ENCODE measurements at places on chromosomes 1 and 21.

- DNase-seq = no peak
Observed at GRCh38 chr1:232776526-232777106, 28.6 kb upstream of the MAP10 start.

- peak; percentile 62 for DNase-seq
Observed at GRCh38 chr1:91555074-91555730, 54.6 kb downstream of the CDC7 start.

- DNase-seq = peak; percentile 58
Observed at GRCh38 chr1:153963850-153964331, 554 bp upstream of the SLC39A1 start.

- peak; percentile 40 for DNase-seq
Observed at GRCh38 chr1:184803180-184803492, 48.5 kb upstream of the EDEM3 start.

DNA sequence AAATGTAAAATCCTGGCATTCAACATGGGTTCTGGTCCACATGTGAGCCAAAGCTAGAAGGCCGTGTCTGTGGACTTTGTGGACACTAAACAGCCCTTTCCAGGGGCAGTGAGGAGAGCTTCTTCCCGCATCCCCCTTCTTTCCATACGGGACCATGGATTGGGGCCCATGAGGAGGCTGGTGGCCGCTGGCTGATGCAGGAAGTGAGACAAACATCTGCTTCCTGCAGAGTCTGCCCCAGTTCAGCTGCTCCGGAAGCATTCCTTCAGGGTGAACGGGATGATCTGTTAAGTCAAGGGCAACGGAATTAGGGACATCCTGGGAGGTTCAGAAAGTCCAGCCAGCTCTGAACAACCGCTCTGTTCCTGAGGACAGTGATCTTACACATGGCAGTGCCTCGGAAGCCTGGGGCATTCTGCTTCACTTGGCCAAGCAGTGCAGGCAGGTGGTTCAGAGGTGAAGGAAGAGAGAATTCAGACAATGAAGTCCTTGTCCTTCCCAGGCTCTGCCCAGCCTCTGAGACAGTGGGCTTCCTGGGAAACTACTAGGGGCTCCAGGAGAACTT lies 1.5 kb downstream of the CA6 start:
- no peak for DNase-seq

- no peak for DNase-seq
Observed at GRCh38 chr1:214067853-214068703, 80.3 kb downstream of the PROX1 start.

GRCh38 chr1:191348328-191348727 lies 809.9 kb upstream of the RGS18 start:
- no peak for DNase-seq

DNA sequence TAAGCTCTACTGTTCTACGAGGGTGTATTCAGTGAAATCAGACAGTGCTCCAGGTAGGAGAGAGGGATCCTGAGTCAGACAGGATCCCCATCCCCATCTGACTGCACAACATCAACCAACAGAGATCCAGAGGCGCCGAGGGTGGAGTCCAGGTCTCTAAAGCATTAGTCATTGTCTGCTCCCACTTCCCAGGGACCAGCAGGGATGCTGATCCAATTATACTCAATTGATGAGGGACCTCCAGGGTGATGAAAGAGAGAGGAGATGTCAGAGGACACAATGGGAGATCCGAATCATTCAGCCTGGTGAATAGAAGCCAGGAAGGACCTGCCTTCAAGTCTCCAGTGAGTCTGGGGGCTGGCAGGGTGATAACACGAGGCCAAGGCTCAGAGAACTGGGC lies 39.5 kb upstream of the STMN1 start:
- no peak for DNase-seq

DNA sequence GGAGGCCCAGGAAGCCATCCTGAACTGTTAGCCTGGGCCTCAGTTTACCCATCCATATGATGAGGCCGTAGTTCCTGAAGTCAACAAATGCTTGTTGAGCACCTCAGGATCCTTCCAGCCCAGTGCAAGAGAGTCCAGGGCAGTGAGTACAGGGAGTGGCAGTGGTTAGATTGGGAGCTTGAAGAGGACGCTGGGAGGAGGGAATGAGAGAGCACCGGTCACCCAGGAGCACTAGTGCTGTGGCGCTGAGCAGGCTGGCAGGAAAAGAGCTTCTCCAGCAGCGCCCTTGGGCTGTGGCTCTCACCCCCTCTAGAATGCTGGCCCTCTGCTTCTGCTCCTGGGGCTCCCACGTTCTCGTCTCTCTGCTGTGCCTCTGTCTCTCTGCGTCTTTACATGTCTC lies 10.2 kb upstream of the SSBP3 start:
- no peak for DNase-seq

DNA sequence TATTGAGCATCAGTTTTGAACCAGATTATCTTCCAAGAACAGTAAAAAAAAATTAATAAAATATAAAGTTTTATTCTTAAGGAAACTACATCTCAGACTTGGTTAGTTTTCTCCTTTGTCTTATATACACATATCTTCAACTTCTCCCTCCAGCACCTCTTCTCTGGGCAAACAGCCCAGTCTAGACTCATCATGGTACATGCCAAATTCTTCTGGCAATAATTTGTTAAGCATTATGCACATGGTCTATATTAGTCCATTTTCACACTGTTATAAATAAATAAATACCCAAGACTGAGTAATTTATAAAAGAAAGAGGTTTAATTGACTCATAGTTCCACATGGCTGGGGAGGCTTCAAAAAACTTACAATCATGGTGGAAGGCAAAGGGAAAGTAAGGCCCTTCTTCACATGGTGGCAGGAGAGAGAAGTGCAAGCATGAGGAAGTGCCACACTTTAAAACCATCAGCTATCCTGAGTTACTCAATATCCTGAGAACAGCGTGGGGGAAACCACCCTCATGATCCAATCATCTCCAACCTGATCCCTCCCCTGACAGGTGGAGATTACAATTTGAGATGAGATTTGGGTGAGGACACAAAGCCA lies 108.7 kb upstream of the RNPC3 start:
- DNase-seq = peak; percentile 30

DNA sequence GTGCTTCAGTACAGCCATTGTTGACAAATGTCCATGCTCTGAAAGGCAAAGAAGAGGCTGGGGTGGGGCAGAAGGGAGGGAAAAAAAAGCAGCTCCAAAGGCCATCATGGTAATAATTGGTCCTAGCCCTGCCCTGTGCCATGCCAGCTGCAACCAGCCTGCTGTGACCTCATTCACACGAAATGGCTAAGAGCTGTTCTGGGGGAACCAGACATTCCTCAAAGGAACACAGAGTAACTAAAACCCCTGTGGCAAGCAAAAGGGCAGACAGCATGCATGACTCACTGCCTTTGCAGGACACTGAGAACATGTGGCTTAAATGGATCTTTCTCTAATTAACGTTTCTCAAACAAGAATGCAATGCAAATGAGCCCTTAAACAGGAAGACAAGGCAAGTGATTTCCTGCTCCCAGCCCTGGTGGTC lies 42.3 kb downstream of the STYXL2 start:
- peak; percentile 48 for DNase-seq

GRCh38 chr1:157047062-157047410 lies 1.5 kb upstream of the ARHGEF11 start:
- peak; percentile 12 for DNase-seq

GRCh38 chr1:107793896-107794453 lies 171.0 kb downstream of the VAV3 start:
- no peak for DNase-seq

DNA sequence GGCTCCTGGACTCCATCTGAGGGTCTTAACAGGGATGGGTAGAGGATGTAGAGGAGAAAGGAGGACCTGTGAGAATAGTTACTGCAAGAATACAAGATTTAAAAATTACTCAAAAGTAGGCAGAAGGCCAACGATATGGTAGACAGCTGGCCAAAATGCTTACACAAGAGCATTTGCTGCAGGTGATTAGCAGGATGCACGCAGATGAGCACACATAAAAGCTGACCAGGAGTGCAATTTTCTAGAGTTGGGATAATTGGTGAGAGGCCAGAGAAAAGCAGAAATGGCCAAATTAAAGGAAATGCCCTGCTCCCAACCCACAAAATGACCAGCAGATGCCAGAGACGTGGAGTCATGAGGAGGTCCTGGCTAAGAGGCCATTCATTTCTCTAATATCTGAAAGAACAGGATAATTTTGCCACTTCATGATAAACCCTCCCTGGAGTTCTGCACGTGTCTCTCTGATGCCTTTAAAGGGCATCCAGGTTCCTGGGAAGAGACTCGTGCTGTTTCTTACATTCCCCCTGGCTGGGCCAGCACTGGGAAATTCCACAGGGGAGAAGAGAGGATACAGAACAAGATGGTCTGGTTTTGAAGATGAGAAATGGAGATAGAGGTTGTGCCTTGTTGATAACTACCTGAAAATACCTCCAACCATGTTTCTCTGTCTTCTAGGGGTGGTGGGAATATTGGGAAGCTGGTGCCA lies 62.3 kb upstream of the KCNA3 start:
- peak; percentile 4 for DNase-seq

DNA sequence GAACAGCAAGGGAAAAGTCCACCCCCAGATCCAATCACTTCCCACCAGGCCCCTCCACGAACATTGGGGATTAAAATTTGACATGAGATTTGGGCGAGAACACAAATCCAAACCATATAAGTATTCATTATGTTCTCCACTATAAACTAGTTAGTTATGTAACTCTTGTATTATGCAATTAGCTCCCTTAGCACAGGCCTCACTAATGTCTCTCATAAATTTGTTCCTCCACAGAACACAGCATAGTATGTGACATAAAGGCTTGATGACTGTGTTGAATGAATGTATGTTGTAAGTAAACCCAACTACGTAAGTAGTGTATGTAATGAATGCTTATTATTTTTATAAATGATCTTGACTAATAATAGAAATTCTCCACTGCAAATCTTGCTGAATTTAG lies 223.3 kb upstream of the ZRANB2 start:
- DNase-seq = no peak

DNA sequence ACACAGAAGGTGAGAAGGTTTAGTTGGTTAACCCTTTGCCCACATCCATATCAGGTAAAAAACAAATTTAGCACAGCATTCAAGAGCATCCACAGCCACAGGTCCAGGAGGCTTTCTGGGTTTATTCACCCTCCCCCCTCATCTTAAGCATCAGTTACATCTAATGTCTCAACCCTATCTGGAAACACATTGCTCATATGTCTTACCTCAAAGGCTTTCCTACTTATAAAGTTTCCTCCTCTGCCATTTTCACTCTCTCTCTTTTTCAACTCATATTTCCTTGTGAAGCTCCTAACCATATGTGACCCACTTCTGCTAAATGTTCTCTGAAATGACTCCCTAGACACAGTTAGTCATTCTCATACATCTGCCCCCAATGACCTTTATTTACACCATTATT lies 47.9 kb upstream of the RUNX1 start:
- DNase-seq = no peak

GRCh38 chr1:193115629-193116227 lies 6.1 kb upstream of the CDC73 start:
- DNase-seq = peak; percentile 99

GRCh38 chr1:199976496-199977144 lies 50.9 kb upstream of the NR5A2 start:
- DNase-seq = no peak

- no peak for DNase-seq
Observed at GRCh38 chr1:32886828-32887414, 630 bp downstream of the HPCA start.

- peak; percentile 38 for DNase-seq
Observed at GRCh38 chr1:102861247-102861646, 247.1 kb downstream of the COL11A1 start.

DNA sequence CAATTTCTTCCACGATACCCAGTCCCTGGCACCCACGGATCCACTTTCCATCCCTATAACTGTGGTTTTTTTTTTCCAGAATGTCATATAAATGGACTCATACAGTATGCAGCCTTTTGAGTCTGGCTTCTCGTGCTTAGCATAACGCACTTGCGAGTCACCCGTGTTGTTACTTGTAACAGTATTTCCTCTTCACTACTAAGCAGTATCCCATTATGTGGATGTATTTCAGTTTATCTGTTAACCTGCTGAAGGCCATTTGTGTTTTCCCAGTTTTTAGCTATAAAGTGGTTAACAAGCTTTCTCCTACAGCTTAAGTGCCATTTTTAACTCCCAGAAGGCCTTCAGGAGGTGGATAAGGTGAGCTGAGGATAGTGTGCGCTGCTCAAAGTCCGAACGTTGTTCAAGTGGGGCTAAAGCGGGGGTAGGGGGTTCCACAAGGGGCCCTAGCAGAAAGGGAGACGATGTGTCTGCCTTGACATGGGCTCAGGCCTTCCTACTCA lies 829 bp downstream of the ADAR start:
- peak; percentile 89 for DNase-seq

DNA sequence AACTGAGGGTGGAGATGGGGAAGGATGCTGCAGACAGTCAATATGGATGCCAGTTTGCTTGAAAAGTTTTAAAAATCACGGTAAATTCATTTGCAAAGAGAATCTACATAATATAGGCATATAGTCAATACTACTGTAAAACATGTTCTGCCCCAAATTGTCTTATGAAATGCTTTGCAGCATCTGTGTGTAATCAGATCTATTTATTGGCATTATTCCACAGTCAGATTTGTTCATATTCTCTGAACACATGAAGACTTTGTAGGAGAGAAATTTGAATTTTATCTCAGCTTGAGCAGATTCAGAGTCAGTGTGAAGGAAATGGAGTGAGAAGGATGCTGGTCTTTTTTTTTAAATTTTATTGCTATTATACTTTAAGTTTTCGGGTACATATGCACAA lies 88.5 kb downstream of the PLPPR4 start:
- no peak for DNase-seq
